Stomach (tissue), 19 donors: ENCODE measurements at places on chromosomes 11 and 22. TPM values are rescaled to one million over a fixed set of nuclear protein-coding genes. Genes with fewer than 3 reads are reported as not detected.

Gene IGLL1
- 0.55 TPM for total RNA-seq

Gene NEU3
- total RNA-seq, result 10.5 TPM

Gene CD3G
- not detected for total RNA-seq

Gene TYR
- total RNA-seq, result not detected

Gene TRIM22
- 131 TPM for total RNA-seq

Gene ANO1
- 20.1 TPM for total RNA-seq

Gene PATE4
- total RNA-seq, result not detected

Gene C11orf58
- 311 TPM for total RNA-seq

Gene CASP1
- total RNA-seq, result 71.0 TPM

Gene RAC2
- total RNA-seq, result 5.3 TPM

Gene CAPN5
- total RNA-seq, result 110 TPM

GRCh38 chr11:108562746-108563581 is 30.6 kb downstream of the EXPH5 start:
- DNase-seq, result no peak

DNA sequence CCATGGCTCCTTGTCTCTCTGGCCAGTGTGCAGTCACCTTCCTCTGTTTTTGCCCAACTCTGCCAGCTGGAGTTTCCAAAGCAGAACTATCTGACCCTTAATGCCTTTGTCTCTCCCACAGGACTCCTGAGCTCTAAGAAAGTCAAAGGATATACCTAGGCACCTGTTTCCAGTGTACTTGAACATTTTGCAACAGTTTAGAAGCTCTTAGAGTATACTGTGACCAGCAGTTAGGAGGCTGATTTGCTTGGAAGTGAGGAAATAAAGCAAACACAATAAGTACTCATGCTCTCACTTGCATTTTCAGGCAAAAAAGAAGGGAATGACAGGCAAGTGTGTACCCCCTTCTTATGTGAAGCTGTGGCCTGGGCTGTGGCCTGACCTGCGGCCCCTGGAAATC is 204.3 kb upstream of the PLET1 start:
- DNase-seq, result no peak

GRCh38 chr22:19643448-19644313 is 70.6 kb upstream of the SEPTIN5 start:
- DNase-seq, result no peak

DNA sequence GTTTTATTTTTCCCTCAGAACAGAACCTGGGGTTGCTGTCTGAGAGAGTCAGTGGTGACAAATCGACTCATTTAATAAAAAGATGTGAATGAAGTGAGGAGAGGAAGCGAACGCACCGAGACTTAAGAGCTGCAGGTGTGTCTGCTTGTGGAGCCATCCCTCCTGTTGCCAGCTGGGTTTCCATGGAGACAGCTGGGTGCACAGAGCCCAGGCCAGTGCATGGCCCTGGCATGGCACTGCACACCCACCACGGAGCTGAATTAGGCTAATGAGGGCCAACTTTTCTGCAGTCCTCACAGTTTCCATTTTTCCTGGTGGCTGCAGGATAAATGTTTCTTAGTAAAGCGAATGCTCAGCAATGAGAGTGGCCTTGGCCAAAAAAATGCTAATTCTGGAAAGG is 750.2 kb downstream of the OPCML start:
- no peak for DNase-seq

GRCh38 chr22:49608228-49608627 is 219.4 kb downstream of the BRD1 start:
- DNase-seq, result no peak

- peak; percentile 31 for DNase-seq
Observed at GRCh38 chr11:59668188-59668949, 468 bp downstream of the PATL1 start.

DNA sequence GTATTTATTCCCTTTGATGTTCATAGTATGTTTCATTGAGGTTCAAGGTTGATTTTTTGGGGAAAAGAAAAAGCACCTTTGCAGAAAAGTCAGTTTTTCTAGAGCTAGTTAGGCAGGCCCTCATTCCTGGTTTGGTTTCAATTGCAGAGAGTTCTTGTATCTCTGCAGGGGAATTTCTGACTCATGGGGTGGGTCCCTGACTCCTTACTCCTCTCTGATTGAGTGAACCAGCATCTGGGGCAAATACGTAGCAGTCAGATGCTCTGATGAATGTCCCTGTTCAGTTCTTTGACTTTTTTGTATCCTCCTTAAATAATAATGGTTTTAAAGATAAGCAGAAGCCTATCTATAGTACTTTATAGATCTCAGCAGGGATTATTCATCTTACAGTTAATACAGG is 7.7 kb upstream of the NCR3LG1 start:
- DNase-seq, result no peak

DNA sequence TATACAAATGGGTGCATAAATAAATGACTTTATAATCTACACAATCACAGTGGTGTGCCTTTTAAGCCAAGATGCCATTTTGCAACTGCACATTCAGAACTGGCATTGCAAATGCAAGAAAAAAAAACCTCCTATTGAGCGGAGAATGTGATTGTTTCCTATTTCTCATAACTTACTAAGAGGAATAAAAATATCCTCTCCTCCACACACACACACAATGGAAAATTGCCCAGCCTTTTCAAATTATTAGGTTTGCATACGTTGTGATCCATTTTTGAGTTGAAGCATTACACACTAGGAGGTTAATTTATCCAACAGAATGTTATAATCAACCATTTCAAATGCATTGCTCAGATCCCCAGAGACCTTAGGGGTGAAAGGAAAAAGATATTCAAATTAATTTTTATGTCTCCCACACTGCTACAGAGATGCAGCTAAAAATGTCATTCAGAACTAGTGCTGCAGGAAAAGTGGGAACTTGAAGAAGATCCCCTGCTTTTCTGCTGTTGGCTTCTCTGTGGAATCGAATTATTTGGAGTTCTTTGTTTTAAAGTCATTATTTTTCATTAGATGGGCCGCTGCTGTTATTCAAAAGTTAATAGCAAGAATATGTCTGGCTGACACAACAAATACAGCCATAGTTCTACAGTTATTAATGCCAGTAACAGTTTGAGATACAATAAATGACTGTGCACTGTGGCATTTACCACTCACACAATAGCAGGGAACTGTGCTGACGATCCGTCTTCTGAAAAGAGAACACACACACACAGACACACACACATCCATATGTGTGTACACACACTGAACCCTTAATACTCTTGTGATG is 299.9 kb upstream of the ANO5 start:
- peak; percentile 11 for DNase-seq

- no peak for DNase-seq
Observed at GRCh38 chr22:27627444-27627833, 174.1 kb downstream of the MN1 start.

DNA sequence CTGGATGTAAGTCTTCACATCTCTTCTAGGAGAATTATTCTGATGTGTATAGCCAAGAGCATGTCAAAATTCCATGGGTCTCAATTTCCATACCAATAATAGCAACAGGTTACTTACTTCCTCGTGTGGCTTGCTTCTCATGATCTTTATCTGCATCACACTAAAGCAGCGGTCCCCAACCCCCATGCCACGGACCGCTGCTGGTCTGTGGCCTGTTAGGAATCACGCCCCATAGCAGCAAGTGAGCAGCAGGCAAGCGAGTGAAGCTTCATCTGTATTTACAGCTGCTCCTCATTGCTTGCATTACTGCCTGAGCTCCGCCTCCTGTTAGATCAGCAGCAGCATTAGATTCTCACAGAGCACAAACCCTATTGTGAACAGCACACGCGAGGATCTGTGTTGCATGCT is 28.9 kb upstream of the SLC25A1 start:
- DNase-seq, result no peak

- no peak for DNase-seq
Observed at GRCh38 chr11:68665436-68665835, 18.9 kb upstream of the GAL start.

GRCh38 chr22:24436553-24436952 is 9.2 kb downstream of the ADORA2A start:
- DNase-seq, result no peak

- no peak for DNase-seq
Observed at GRCh38 chr22:20010307-20011122, 6.1 kb downstream of the ARVCF start.

GRCh38 chr11:17921659-17922415 is 91.0 kb downstream of the SERGEF start:
- no peak for DNase-seq
